NCI-H146 (cell line): ENCODE measurements at places on chromosomes 5 and 9.

GRCh38 chr9:7592321-7593316 lies 207.0 kb downstream of the DMAC1 start:
- no peak for DNase-seq

- no peak for DNase-seq
These were observed 5.5 kb downstream of the NKX2-5 start for GRCh38 chr5:173229382-173229959.

GRCh38 chr5:1511048-1511447 lies 12.7 kb downstream of the LPCAT1 start:
- DNase-seq, result no peak

DNA sequence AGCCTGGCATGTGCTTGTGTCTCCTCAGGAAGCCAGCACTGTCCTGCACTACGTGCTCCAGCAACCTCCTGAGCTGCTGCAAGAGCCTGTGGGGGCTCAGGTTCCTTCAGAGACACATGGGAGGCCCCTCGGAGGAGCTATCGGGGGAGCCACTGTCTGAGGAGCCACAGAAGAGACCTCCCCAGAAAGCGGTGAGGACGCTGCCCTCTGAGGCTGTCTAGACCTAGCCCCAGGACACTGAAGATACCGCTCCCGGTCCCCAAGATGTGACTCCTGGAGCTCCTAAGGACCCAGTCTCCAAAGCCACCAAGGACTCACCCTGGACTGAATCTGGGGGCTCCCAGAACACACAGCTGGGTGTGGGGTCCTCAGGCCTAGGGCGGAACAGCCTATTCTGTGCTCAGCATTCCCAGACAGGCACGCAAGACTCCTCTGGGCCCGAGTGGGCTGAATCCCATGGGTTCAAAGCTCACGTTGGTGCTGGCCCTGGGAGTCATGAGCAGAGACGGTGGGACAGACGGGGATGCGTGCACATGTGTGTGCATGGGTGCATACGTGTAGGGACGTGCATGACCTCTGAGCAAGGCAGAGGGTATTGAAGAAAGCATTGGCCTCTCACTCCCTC lies 50.0 kb downstream of the HRH2 start:
- DNase-seq, result no peak

GRCh38 chr9:99852617-99853016 lies 30.9 kb downstream of the NR4A3 start:
- peak; percentile 1 for DNase-seq

- DNase-seq, result no peak
These were observed 185.1 kb downstream of the ADAMTSL1 start for GRCh38 chr9:18658804-18659705.

DNA sequence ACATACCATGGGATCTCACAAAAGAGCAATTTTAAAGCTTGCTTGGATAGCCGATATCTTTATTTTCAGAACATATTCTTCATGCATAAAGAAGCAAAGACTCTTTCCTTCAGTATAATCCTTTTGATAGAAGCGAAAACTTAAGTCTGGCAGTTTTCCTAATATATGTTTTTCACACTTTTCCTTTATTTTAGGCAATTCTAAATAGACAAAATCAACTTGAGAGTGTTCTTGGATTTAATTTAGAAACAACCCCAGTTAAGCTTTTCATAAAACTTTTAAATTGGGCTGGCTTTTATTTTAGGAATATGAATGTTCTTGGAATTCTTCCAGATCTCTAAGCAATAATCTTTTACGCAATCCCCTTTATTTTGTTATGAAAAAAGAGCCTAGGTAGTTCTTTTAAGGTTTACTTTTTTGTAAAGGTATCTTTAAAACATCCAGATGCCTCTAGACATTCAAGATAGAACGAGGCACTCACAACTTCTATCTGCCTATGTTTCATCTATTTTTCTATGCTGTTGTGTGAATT lies 51.5 kb upstream of the HSPB3 start:
- DNase-seq, result no peak

GRCh38 chr5:153629027-153629895 lies 138.8 kb downstream of the GRIA1 start:
- DNase-seq, result no peak

GRCh38 chr5:23268136-23268535 lies 239.3 kb upstream of the PRDM9 start:
- DNase-seq, result no peak

DNA sequence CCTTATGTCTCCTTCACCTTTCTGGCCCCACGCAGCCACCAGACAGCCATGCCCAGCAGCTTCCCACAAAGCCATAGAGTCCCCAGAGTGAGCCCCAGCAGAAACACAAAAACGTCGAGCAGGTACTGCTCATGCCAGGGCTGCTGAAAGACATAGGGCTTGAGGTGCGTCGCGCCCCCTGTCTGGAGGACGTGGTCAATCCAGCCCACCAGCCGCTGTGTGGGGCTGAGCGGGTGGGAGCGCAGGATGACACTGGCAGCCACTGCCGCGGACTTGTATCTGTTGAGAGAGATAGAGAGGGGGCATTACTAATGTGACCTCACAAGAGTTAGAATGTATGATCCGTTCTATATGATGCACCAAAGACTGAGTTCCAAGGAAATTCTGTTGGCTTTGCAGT lies 31.0 kb downstream of the UGT3A2 start:
- no peak for DNase-seq

- no peak for DNase-seq
These were observed 82.7 kb downstream of the HSD17B3 start for GRCh38 chr9:96219026-96219899.

- no peak for DNase-seq
These were observed 5.0 kb upstream of the TEX48 start for GRCh38 chr9:114687034-114687433.
